Esophagus squamous epithelium (tissue), 5 donors: ENCODE measurements at places on chromosomes 2 and 18.

DNA sequence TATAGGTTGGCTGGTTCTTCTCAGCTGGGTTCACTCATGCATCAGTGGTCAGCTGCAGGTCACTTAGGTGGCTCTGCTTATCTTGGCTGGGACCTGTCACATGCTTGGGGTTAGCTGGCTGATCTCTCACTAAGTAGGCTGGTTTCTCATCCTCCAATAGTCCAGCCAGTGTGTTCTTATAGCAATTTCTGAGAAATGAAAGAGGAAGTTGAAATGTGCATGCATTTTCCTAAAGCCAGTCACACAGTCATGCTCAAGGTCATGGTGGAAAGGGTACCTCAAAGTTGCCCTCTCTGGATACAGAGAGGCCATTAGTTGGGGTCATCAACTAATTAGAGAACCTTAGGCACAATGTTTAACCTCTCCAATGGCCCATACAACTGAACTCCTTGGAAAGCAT lies 64.4 kb downstream of the KLHL29 start:
- no peak for DNase-seq

GRCh38 chr2:113765276-113765675 lies 8.8 kb upstream of the SLC35F5 start:
- no peak for DNase-seq

DNA sequence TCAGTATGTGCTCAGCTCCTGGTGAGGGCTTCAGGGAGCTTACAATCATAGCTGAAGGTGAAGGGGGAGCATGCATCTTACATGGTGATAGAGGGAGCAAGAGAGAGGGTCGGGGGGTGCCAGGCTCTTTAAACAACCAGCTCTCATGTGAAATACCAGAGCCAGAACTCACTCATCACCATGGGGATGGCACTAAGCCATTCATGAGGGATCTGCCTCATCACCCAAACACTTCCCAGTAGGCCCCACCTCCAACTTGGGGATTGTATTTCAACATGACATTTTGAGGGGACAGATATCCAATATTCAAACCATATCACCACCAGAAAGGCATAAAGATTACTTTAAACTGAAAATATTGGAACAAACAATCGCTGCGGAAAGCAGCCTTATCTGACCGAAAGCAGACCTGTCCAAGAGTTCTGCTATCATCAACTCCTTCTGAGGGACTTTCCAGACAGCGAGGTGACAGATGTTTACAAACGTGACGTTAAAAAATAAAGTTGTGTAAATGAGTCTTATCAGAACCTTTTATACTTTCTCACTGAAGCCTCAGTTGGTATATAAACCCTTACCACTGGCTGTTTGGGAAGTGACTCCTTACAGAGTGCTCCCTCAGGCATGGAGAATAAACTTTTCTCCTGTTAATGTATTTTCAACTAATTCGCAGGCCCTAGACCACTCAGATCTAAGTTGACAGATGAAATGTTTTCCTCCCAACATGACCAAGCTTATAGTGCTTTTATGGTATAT lies 35.5 kb upstream of the PTH2R start:
- no peak for DNase-seq

GRCh38 chr2:164644036-164644700 lies 22.9 kb upstream of the GRB14 start:
- DNase-seq: no peak

DNA sequence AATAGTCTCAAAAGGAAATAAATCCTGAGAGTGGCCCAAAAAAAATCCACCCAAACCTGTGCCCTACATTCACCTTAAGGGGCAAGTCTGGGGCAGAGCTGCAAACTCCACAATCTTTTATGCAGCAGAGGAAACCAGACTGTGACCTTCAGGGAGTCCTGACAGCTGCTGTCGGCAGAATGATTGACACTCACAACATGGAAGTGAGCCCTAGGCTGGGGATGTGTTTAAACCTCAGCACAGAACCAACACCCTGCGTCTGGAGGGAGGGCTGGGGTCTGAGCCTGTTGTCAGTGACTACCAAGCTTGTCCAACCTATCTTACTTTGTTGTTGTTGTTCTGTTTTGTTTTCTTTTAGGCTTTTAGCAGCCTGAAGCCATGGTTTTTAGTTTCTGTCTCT lies 39.6 kb downstream of the CRACDL start:
- no peak for DNase-seq

DNA sequence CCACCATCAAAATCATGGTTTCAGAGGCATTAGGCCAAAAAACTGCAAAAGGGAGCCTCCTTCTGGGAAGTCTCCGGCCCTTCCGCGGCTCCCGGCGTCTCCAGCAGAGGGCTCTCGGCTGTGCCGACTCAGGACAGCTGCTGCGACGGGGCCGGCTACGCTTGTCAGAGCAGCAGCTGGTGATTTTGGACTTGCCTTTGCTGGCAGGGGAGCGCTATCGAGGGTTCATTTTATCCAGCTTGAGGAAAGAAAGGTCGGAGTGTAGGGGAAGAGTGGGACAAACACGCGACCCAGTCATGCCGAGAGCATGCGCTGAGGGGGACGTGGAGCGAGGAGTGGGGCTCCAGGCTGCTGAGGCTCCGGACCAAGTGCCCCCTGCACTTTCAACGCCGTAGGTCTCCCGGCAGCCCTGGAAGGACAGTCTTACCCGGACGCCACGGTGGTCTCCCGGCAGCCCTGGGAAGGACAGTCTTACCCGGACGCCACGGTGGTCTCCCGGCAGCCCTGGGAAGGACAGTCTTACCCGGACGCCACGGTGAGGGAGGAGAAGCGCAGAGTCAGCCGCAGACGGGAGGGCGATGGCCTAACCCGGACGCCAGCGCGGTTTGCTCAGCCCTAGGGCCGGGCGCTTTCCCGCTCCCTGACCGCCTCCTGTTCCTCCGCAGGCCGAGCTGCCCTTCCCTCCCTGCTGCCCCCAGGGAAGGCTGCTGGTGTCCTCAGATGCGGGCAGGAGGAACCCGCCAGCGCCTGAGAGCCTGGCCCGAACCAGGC lies 21.7 kb downstream of the DDX18 start:
- DNase-seq: peak; percentile 5
